ENCODE measurements at places on chromosomes 13 and 19.

- DNase-seq, result no peak
Measured at GRCh38 chr13:40508127-40508526, 158.3 kb downstream of the FOXO1 start.

DNA sequence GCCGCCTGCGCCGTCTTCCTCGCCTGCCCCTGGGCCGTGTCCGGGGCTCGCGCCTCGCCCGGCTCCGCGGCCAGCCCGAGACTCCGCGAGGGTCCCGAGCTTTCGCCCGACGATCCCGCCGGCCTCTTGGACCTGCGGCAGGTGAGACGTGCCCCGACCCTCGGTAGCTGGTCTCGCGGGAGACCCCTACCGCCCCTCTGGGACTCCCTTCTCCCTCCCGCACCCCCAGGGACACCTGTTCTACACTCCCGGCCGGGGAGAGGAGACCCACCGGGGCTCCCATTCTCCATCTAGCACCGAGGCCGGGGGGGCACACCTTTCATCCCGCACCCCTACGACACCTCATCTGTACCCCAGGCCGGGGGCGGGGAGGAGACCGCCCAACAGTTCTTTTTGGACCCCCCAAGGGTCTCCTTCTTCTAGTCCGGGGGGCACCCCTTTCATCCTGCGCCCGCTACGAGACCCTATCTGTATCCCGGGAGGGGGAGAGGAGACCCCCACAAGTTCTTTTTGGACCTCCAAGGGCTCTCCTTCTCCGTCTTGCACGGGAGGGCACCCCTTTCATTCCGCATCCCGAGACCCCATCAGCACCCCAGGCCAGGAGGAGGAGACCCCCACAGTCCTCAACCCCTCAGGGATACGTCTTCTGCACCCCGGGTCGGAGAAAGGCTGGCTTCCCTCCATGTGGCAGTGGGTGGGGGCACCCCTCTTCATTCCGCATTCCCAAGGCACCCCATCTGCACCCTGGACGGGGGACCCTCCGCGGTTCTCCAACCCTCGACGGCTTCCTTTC is 533 bp downstream of the TNFSF9 start:
- no peak for DNase-seq

- DNase-seq, result no peak
Measured at GRCh38 chr19:49167857-49168409, 10.3 kb downstream of the TRPM4 start.

DNA sequence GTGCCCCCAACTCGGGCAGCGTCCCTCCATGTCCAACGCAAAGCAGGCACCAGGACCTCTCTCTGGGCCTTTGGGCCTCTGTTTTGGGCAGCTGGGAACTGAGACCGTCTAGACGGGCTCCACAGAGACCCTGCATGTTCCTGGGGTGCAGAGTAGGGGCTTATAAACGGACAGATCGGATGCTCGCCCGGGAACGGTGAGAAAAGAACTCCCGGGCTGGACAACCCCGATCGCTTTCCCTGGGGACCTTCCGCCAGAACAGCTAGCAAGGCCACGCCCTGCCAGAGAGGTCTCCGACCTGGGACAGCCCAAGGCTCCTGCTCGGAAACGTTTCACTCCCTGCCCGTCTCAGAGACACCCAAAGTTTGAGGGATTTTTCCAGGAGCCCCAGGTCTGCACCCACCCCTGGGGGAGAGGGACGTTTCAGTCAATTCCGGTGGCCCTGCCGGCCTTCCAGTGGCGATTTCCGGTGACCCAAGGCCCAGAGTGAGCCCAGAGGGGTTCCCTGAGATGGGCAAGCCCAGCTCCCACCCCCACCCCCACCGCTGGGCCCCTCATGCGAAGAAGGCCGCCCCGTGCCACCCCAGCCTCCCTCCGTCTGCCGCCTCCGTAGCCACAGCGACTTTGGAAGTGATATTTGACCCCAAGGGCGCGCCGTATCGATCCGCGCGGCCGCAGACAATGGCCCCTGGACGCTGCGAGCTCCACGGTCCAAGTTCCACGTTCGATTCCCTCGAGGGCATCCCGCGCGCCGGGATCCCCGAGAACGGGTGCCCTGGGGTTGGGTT is 1.7 kb downstream of the NR2F6 start:
- DNase-seq, result no peak

DNA sequence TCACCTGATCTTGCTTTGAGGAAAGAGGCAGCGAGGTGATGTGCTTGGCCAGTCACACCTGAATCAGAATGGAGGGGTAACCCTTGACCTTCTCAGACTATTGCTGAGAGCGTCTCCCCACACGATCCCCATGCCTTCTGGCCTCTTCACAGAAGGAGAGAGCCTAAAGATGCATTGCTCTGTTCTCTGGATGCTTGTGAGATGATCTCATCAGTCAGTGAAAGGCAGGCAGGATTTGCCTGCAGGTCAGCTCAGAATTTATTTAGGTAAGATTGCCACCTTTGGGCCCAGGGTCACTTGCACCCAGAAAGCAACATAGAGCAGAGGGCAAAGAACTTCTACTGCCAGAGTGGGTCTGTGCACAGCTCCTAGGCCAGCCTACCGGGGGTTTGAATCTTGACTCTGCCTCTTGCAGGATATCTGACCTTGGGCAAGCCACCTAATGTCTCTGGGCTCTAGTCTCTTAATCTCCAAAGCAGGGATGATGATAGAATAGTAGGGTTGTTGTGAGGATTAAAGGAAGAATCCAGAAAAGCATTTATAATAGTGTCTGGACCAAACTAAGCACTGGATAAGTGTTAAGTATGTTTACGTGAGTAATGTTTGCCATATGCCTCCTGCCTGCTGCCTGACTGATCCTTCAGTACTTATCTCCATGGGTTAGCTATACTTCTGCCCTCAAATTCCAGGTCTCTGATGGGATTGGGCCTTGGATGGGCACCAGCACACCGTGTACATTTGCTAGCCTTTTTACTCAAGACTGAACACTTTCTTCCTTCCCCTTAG is 8.4 kb upstream of the FLT1 start:
- DNase-seq, result no peak

GRCh38 chr13:33785384-33785783 is 32.6 kb upstream of the RFC3 start:
- DNase-seq, result no peak

DNA sequence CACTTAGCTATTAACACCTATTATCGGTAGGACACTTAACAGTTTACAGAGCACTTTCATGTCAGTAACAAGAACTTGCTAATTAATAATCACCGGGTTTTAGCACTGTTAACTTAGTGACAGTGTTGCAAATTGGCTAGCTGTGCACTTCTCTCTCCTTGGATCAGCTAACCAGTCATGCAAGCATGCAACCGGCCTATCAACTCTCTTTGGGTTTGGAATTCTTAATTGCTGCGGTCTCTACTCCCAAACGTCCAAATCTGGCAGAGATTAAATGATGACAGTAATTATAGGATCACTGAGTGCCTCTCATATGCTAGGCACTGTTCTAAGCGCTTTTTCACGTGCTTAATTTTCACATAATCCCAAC is 1.2 kb downstream of the EPS15L1 start:
- no peak for DNase-seq

DNA sequence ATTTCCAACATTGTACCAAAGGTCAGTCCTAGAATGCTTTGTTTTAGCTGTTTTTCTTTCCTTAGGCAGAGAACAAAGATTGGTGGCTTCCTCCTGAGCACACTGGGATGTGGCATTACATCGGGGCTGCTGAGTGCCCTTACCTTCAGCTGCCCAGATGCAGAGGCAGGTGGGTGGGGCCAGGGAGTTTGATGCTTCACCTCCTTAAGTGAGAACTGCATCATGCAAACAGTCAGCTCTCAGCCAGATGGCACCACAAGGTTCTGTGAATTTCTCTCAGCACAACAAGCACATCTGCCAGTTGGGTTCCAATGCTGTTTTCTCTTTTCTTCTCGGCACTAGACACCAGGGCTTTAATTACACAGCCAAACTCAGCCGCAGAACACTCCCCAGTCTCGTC is 87.4 kb upstream of the UBL3 start:
- no peak for DNase-seq

DNA sequence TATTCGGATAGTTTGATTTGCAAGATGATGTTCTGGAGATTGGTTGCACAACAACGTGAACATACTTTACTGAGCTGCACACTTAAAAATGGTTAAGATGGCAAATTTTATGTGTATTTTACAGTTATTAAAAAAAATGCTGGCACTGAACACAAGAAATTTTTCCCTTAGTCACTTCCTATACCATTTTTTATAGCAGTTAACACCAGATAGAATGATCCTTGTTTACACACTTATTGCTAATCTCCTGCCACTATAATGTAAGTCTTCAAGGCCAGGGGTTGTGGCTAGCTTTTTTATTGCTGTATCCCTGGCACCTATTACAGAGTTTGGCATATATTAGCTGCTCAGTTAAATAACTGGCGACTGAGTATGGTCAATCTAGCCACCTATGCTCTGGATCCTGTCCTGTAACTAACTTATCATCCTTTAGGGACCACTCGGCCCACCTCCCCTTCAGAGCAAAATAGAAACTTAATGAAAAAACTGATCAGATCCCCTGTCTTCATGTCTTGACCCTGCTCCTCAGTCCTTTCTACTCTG is 2.0 kb upstream of the EBPL start:
- no peak for DNase-seq

DNA sequence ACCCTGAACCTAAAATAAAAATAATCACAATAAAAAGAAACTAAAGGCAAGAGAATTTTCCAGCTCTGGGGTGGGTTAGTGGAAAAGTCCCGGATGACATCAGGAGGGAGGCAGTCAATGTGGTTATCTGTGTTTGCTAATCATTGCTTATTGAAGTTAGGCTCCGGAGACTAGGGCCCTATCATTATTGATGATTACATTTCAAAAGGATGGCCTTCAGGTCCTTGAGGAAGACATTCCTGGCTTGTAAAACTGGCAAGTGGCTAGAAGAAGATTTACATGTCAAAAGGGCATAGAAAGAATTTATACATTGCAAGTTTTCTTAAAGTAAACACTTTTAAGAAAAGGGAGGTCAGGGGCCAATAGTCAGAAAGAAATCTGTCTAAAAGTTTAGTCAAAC is 123.4 kb downstream of the POSTN start:
- DNase-seq, result no peak

GRCh38 chr13:72109863-72110262 is 242.9 kb upstream of the DACH1 start:
- no peak for DNase-seq

DNA sequence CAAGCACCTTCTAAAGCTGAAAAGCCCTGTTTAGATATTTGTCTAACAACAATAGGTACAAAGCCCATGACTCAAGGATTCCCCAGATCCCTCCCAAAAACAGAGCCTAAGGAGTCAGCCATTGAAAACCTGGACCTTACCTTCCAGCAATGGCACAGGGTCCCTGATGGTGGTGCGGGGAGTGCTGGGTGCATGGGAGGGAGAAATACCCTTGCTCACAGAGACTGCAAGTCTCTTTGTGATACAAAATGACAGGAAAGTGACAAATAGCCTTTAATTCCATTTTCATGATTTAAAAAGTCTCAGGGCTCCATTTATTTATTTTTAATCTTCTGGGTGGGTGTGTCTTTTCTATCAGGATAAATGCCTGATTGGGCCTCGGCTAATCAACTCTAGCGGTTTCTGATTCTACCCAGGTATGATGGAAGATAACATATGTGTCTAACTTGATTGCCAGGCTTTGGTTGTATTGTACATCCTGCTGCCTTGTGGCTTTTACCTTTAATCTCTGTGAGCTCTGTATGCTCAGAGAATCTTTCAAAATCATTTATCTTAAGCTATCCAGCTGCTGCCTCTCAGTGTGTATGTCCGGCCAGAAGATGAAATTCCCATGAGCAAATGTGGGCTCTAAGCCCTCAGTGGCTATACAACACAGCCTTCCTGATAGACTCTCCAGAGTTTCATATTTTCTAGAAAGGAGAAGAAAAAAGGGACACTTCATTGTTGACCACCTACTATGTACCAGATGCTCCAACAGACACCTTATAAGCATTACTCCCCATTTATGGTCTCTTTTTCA is 54.6 kb upstream of the FAM124A start:
- no peak for DNase-seq

GRCh38 chr13:96527497-96527896 is 437.6 kb downstream of the HS6ST3 start:
- no peak for DNase-seq

- DNase-seq, result no peak
Measured at GRCh38 chr13:51638216-51638871, 54.1 kb downstream of the WDFY2 start.

DNA sequence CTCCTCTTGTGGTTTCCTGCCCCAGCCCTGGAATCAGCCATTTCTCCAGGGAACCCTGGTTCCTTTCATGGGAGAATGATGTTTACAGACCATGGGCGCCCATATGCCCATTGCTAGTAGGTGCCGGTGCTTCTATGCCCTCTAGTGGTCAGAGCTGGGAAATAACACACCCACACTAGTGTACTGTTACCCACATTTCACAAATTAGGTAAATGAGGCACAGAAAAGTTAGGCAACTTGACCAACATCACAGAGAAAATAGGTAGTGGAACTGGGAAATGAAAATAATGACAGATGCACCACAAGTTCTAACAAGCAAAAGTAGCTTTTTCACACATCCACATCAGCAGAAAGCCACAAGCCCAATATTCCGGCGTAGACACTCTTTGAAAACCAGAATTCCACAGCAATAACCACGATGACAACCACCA is 1.3 kb upstream of the CEACAM3 start:
- DNase-seq, result peak; percentile 30

DNA sequence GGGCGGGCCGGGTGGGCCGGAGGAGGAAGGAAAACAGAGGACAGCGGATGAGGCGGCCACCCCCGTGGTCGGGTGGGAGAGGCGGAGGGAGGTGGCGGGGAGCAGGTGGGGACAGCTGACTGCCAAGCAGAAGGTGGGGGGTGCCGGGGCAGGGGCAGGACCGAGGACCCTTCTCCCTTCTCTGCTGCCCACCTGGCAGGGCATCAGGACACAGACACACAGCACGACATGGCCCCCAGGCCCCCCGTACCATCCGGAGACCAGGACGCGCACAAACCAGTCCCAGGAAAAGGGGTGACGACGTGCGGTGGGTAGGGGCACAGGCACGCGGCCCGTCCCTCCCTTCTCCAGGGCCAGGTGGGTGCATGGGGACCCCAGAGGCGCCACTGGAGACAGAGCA is 11.0 kb upstream of the CACTIN start:
- no peak for DNase-seq

GRCh38 chr13:80883545-80883944 is 542.6 kb upstream of the SPRY2 start:
- DNase-seq, result no peak

Measured in NCI-H1417 treated with DMSO at 0.1 percent for 48 hours (cell line).